ENCODE measurements at places on chromosomes 5 and 9. TPM values are rescaled to one million over a fixed set of nuclear protein-coding genes. Genes with fewer than 3 reads are reported as not detected.

GRCh38 chr9:127598839-127599549, 13.1 kb upstream of the STXBP1 start:
- no peak for DNase-seq

GRCh38 chr9:84436386-84437109, 96.0 kb upstream of the SLC28A3 start:
- DNase-seq, result no peak

DNA sequence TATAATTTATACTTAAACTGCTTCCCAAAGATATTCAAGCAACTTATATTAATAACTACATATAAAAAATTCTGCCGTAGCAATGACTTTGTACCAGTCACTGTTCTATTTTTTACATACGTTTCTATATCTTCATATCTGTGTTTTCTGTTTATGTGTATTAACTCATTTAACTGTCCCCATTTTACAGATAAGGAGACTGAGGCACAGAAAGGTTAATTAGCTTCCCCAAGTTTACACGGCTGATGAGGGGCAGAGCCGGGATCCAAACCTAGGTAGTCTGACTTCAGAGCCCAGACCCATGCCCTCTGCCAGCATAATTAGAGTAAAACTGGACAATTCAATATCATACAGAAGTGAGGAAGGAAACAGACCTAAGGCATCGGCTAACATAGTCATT, 259.7 kb upstream of the TUT7 start:
- no peak for DNase-seq

GRCh38 chr5:181152406-181152805, 5.0 kb downstream of the OR2V2 start:
- no peak for DNase-seq

- DNase-seq, result no peak
Measured at GRCh38 chr5:9972059-9972458, 277.6 kb downstream of the ATPSCKMT start.

- no peak for DNase-seq
Measured at GRCh38 chr5:134092875-134093274, 21.6 kb upstream of the TCF7 start.

- DNase-seq, result no peak
Measured at GRCh38 chr5:98513380-98513779, 260.1 kb upstream of the RGMB start.

- DNase-seq, result no peak
Measured at GRCh38 chr5:135493406-135494180, 41.4 kb upstream of the TIFAB start.

DNA sequence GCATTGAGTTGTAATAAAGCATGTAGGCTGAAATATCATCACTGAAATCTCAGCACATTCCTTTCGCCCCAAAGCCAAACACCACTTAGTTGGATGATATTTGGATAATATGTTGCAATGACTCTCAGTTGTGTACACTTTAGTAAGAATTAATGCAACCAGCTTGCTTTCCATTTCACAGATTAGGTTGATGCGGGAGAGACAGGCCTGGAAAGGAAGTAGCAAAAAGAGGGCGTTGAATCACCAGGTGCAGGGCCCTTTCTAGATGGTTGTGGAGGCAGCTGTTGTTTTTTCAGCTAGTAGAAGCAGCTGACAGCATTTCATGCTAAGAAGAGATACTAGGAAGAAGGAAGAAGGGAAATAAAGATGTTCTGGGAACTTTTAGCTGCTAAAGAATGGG, 30.9 kb downstream of the DMRT3 start:
- no peak for DNase-seq

DNA sequence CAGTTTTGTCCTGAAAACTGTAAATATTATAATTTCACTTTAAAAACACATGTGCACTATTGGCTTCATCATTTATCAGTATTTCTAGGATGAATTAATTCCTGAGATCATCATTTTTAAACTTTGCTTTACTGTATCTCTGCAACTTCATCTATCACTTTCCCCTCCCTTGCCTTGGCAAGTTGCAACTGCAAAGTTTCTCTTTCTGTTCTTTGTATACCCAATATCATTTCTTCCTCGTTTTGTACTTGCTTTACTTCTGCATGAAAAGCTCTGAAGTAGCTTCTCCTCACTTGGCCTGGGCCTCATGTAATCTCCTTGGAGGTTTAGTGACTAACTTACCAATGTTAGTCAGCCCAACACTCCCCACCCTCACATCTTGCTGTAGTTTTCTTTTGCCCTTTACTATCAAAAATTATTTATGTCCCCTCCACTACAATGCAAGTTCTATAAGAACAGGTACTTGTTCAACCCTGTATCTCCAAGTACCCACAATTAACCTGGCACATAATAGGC, 12.8 kb downstream of the C5orf63 start:
- DNase-seq, result no peak

DNA sequence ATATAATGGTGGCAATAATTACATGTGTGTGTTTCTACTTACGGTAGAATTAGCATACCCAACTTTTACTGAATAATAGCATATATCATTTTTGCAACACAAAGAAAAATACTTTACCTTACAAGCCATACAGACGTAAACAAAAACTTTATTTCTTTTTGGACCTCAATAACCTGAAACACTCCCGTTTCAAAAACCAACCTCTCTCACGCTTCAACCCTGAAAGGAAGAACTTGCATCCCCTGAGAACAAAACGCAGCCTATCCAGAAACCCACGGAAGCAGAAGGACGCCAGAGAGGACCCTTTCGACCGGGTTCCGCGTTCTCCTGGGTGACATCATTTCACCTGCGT, at the start of gene RNF38:
RNF38 (minus strand) TSS at position 290 of the 352 bp plus-strand sequence; CDS start at position 129, 161 bp downstream.
- DNase-seq, result no peak

DNA sequence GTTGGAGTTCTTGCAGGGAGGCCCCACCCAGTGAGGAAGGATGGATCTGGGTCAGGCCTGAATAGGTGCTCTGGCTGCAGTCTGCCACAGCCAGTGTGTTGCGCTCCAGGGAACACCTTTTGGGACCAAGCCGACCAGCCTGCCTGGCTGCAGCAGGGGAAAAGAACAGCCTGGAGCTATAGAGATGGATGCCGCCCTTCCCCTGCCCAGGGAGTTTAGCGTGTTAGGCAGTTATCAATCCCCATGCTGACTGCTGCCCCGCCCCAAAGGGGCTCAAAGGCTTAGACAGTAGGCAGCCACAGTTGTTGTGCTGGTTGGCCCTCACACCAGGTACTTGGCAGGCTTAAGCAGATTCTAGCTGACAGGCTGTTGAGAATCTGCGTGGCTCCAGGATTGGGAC, 153.4 kb upstream of the ADAMTS19 start:
- DNase-seq, result no peak

DNA sequence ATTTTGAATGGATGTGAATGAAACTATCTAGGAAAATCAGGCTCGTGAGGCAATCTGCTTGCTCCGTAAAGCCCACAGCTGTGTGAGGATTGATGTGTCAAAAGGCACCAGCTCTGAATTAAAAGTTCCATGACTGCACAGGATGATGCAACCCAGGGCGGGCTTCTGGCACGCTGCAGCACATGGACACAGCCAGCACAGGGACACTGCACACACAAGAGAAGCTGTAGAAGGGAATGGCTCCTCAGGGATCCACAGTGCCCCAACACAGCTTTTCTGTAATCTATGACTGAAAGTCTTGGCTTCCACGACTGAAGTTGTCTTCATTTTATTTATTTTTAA, 151.0 kb downstream of the GCNT1 start:
- DNase-seq, result no peak

DNA sequence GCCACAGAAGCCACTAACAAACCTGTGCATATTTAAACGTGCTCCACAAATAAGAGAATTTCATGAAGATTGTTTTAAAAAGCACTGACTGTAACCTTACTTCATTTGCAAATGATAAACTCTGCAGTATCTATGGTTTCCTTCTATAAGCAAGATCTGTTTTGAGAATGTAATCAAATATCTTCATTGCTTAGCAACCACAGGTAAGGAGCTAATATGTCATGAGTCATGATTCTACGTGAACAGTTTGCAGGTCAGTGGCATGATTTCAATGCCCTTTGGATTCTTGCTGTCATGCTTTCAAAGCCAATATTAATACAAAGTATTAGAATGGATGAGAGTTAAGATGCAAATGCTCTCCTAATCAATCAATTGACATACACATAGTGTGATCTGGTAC, 325.0 kb downstream of the EDIL3 start:
- DNase-seq, result no peak

GRCh38 chr5:164518067-164518740, 1012.8 kb downstream of the MAT2B start:
- DNase-seq, result no peak

GRCh38 chr5:25439025-25439424, 794.2 kb upstream of the CDH10 start:
- no peak for DNase-seq

DNA sequence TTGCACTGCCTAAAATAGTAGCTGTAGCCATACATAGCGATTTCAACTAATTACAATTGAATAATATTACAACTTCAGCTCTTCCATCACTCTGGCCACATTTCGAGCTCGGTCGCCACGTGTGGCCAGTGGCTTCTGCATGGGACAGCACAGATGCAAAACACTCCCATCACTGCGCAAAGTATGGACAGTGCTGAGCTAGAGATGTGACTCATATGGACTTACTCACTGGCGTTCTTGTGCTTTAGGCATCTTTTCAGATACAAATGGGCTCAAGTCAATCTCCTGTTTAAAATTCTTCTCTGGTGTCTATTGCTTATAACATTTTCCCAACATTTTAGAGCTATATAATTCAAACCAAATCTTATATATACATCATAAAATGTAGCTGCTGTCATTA, 222.7 kb downstream of the ELAVL2 start:
- no peak for DNase-seq

GRCh38 chr5:93899026-93899600, 157.7 kb upstream of the POU5F2 start:
- no peak for DNase-seq

GRCh38 chr9:134206311-134207300, 42.2 kb upstream of the RNU6ATAC start:
- DNase-seq, result no peak

DNA sequence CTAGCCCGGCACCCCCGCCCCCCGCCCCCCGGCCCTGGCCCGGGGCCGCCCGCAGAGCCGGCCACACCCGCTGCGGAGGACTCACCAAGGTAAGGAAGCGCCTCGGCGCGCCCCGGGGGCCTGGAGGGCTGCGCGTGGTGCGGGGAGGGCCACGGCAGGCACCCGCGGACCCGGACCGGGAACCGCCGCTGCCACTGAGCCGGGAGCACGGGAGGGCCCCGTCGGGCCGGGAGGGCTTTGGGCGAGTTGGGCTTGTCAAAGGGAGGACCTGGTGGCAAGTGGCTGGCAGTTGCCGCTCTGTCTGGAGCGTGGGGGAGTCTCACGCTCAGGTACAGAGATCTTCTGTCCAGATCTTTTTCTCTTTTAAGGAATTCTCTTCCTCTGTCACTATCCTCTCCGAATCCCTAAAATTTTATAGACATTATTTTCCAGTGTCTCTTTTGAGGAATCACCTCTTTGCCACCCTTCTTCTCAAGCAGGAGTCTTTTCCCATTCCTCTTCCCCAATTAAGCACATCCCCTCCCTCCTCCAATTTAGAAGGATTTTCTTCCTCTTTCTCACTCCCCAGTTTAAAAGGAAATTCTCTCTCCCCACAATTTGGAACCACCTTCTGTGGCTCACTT, 11.3 kb upstream of the LHX2 start:
- no peak for DNase-seq

GRCh38 chr5:177133096-177133852, at the start of gene NSD1:
Gene NSD1 (plus strand): TSS chr5:177133773. CDS start chr5:177135104, 1,331 bp downstream.
- DNase-seq, result peak; percentile 84

- no peak for DNase-seq
Measured at GRCh38 chr5:34525761-34526160, 130.4 kb upstream of the RAI14 start.

DNA sequence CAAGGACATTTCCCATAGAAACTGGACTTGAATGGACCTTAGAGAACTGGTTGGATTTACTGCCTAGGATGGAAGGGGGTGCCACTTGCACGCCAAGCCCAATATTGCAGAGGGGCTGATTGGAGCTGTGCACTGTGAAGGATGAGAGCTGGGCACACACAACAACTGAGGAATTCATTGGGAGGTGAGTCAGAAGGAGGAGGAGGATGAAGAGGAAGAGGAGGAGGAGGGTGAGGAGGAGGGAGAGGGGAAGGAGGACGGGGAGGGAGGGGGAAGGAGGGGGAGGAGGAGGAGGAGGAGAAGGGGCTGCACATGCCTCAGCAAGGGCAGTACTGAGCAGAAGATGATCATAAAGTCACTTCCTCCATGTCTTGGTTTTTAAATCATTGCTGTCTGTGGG, 5.7 kb upstream of the ICE1 start:
- no peak for DNase-seq

DNA sequence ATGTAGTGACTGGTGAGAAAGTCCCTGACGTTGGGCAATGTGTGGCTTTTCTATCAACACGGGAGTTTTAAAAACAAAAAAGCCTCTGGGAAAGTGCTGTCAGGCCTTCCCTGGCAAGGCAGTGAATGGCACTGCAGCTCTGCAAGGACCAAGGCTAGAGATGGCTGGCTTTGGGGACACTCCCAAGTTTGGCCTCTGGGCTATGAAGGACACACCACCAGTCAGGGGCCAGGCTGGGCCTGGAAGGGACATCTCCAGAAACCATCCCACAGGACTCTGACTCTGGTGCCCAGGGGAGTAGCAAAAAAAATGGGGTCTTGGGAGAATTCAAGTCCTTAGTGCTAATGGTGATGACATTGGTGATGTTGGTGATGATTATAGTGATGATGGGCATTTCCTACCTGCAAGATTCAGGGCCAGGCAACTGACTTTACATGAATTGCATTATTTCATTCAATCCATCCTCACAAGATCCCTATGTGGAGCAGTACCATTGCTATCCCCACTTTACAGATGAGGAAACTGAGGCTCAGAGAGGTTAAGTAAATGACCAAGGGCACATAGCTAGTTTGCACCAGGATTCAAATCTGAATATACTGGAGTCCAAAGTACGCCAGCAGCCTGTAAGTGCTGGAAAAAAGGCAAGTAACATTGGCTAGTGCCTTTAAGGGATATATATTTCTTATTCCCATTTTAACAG, 2.6 kb upstream of the PPARGC1B start:
- DNase-seq, result no peak

- DNase-seq, result no peak
Measured at GRCh38 chr9:88813638-88814209, 177.5 kb upstream of the S1PR3 start.

- DNase-seq, result no peak
Measured at GRCh38 chr9:71363286-71363961, 242.0 kb upstream of the TRPM3 start.

DNA sequence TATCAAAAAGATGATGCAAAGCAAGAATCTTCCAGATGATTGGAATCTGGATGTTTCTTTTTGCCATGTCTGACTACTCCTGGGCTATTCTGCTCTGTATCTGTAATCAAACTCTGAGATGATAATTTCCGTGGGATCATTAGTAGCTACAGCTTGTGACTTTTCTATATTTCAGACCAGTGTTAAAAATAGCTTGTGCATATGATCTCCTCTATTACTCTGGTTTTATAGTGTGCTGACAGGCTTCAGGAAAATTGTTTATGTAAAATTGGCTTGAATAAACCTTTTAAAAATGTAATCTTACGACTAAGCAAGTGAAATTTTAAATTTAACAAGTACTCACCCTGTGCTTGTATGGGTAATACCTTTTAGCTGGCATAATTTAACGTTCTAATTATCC, 40.4 kb downstream of the NAA35 start:
- DNase-seq, result no peak

GRCh38 chr5:81749561-81750307, 1.2 kb downstream of the SSBP2 start:
- DNase-seq, result peak; percentile 42

Gene LHX6
- total RNA-seq, result 1.6 TPM

Gene ZBTB43
- total RNA-seq, result 16.9 TPM

Gene PCDHAC2
- total RNA-seq, result 1.9 TPM

Gene CDKN2A
- total RNA-seq, result not detected

Gene GAS1
- 4.0 TPM for total RNA-seq

Gene TARS1
- total RNA-seq, result 168 TPM

Gene PDE8B
- 4.0 TPM for total RNA-seq

Gene FAXDC2
- 14.8 TPM for total RNA-seq

Gene CDHR2
- 1.6 TPM for total RNA-seq

Gene KCTD16
- 21.2 TPM for total RNA-seq

All from progenitor cell of endocrine pancreas (in vitro differentiated cells).